A549 treated with DMSO at 1 μM for 4 hours (cell line): ENCODE measurements at places on chromosomes 7 and 10. TPM values are rescaled to one million over a fixed set of nuclear protein-coding genes. Genes with fewer than 3 reads are reported as not detected.

Gene VSIR
- 23.7 to 32.7 TPM (median 28.7 TPM) in 5 replicates for total RNA-seq

Gene KMT2C
- 7.6 to 10.1 TPM (median 9.7 TPM) in 5 replicates for total RNA-seq

Gene ZNF12
- total RNA-seq, result 9.4 to 13.2 TPM (median 10.7 TPM) in 5 replicates

Gene SPDYE2B
- total RNA-seq, result 0.05 TPM in 1 of 5 replicates, not detected in the others

Gene PLCE1
- total RNA-seq, result 4.9 to 7.0 TPM (median 6.3 TPM) in 5 replicates

Gene H2AZ2
- total RNA-seq, result 209 to 262 TPM (median 258 TPM) in 5 replicates

Gene MYOF
- 201 to 255 TPM (median 239 TPM) in 5 replicates for total RNA-seq

Gene DDX56
- 109 to 136 TPM (median 124 TPM) in 5 replicates for total RNA-seq
